T-helper 2 cell (primary cell): ENCODE measurements at places on chromosomes 2 and 18.

DNA sequence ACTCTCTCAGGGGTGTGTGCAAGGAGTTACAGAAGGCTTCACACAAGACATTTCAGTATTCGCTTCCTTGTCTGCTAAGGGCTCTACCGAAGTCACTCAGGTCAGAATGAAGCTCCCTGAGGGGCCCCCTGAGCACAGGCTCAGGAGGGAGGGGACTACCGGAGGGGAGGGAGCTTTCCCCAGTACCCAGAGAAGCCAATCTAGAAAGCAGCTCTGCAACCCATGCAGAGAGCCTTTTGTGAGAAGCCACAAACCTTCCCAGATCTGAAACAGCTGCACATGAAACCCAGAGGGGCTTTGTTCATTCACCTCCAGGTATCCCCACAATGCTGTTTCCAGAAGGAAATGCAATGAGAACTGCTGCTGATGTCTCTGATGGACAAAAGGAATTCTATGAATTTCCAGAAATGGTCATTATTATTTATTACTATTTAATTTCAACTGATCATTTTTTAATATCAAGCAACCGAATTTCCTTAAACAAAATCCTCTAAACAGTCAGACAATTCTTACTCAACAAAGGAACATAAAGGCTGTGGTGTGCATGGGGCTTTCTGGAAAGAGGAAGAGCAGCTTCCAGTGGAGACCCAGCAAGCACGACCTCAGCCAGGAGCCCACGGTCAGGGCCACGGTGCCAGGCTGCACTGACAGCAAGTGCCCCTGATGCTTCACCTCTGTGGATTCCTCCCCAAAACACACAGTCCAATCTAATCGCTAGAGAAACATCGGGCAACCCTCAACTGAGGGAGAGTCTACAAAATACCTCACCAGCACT lies 42.0 kb downstream of the NDUFA10 start:
- no peak for DNase-seq

GRCh38 chr2:171383134-171383533 lies 50.7 kb downstream of the METTL8 start:
- DNase-seq: no peak

DNA sequence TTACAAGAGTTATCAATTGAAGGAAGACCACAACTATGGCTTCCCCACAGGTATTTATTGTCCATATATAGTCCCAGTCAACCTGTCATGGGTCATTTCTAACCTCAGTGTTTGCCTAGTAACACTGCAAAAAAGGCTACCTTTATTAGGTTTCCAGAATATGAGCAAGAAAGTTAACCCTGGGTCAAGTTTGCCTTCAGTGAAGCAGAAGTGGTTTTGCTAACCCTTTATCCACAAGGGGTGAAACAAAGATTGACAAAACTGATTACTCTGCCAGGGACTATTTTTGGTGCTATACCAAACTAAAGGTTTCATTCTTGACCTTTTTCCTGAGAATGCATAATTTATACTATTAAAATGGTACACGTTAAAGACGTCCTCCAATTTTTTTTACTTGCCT lies 28.8 kb downstream of the SP100 start:
- no peak for DNase-seq

GRCh38 chr2:175903384-175903936 lies 98.6 kb downstream of the LNPK start:
- no peak for DNase-seq

DNA sequence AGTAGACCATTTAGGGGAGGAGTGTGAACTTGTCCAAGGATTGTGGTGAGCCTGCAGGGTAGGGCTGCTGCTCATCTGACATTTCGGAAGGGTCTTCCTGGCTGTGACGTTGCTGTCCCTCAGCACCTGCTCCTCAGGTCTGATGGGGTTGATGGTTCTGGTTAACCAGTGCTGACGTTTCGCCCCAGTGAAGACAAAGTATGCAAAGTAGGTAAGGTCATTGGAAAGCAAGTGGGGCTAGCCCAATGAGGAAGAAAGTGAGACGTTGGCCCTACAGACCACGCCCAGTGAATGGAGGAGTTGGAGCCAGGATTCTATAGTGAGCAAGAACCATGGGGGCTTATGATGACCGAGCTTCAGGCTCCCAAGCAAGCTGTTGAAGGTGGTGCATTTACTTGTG lies 33.4 kb upstream of the ZNF396 start:
- no peak for DNase-seq

- DNase-seq: no peak
Observed at GRCh38 chr2:20227894-20228505, 3.1 kb upstream of the SDC1 start.
